Temporal lobe (tissue), 4 donors: ENCODE measurements at places on chromosomes 12 and 14. TPM values are rescaled to one million over a fixed set of nuclear protein-coding genes. Genes with fewer than 3 reads are reported as not detected.

The TTC7B gene
- 11.6 TPM for total RNA-seq

The C12orf56 gene
- total RNA-seq, result 0.25 TPM

The SYT10 gene
- total RNA-seq, result 1.7 TPM

The RDH12 gene
- 0.25 TPM for total RNA-seq

The KCNC2 gene
- 16.5 TPM for total RNA-seq

The NOS1 gene
- total RNA-seq, result 3.9 TPM

The COX6A1 gene
- 292 TPM for total RNA-seq

The IKZF4 gene
- 6.1 TPM for total RNA-seq

The BATF gene
- not detected for total RNA-seq

The ARPC3 gene
- total RNA-seq, result 89.2 TPM

The B3GNT4 gene
- 4.7 TPM for total RNA-seq

The OS9 gene
- total RNA-seq, result 96.1 TPM

The KLRC4 gene
- 0.25 TPM for total RNA-seq

The CCDC177 gene
- 4.2 TPM for total RNA-seq

The SLC39A2 gene
- total RNA-seq, result not detected

The FBLN5 gene
- 3.2 TPM for total RNA-seq

The OR6C2 gene
- total RNA-seq, result not detected

The A2ML1 gene
- 0.98 TPM for total RNA-seq

The SSPN gene
- 4.9 TPM for total RNA-seq

The REM2 gene
- total RNA-seq, result 2.0 TPM

The CIROP gene
- total RNA-seq, result not detected

The CCDC197 gene
- total RNA-seq, result not detected

The PDE6H gene
- total RNA-seq, result 0.49 TPM

The NRIP2 gene
- 0.25 TPM for total RNA-seq

The ISCU gene
- 34.9 TPM for total RNA-seq

The MAP1LC3B2 gene
- total RNA-seq, result 1.2 TPM

The RNASE3 gene
- not detected for total RNA-seq

The CLEC9A gene
- total RNA-seq, result not detected

The SMCO2 gene
- not detected for total RNA-seq

The MBIP gene
- 21.9 TPM for total RNA-seq

The CDH24 gene
- 12.0 TPM for total RNA-seq

The ART4 gene
- total RNA-seq, result 0.25 TPM

The KLRC1 gene
- not detected for total RNA-seq

The RBMS2 gene
- 3.9 TPM for total RNA-seq

The OVCH1 gene
- 0.25 TPM for total RNA-seq

The ARHGAP9 gene
- 0.25 TPM for total RNA-seq

The IFI27 gene
- total RNA-seq, result 11.6 TPM

The TBX5 gene
- not detected for total RNA-seq

The PFKM gene
- total RNA-seq, result 79.4 TPM

The MYO1A gene
- total RNA-seq, result not detected
